ENCODE measurements at places on chromosomes 7 and 10. TPM values are rescaled to one million over a fixed set of nuclear protein-coding genes. Genes with fewer than 3 reads are reported as not detected.

GRCh38 chr7:80403686-80404241 is 108.1 kb downstream of the GNAT3 start:
- DNase-seq, result no peak
- no peak overlapping the region for H3K4me3 ChIP-seq
- H3K4me1 ChIP-seq, result no peaks in the 10 kb centered on the region
- H3K27me3 ChIP-seq, result no peaks in the 10 kb centered on the region

GRCh38 chr7:27103489-27104226 is 1.2 kb upstream of the HOXA2 start:
- no peaks in the 10 kb centered on the region for H3K36me3 ChIP-seq
- no peaks in the 10 kb centered on the region for H3K27me3 ChIP-seq
- H3K27ac ChIP-seq, result no peak overlapping the region
- no peak overlapping the region for H3K4me3 ChIP-seq
- H3K4me1 ChIP-seq, result peaks cover 24% of the 10 kb centered on the region

DNA sequence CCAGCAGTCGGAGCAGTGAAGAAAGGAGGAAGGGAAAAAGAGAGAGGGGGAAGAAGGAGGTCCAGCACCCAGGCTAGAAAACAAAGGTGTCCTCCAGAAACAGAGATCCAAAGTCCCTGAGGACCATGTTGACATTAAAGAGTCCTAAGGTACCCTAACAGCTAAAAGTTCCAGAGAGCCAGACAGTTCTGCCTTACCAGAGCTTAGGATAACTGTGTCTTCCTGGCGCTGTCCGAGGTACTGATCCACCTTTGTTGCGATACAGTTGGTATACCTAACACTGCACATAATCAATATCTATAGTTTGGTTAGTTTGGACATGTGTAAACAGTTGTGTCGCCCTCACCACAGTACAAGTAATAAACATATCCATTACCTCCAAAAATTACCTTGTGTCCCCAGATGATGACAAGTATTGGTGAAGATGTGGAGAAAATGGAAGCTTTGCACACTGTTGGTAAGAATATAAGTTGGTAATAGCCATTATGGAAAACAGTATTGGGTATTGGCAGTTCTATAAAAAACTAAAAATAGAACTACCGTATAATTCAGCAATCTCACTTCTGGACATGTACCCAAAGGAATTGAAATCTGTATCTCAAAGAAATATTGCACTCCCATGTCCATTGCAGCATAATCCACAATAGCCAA is 59.8 kb downstream of the GRID1 start:
- H3K4me1 ChIP-seq, result no peaks in the 10 kb centered on the region
- H3K36me3 ChIP-seq, result no peaks in the 10 kb centered on the region
- DNase-seq, result no peak
- H3K27ac ChIP-seq, result no peak overlapping the region
- no peaks in the 10 kb centered on the region for H3K27me3 ChIP-seq

DNA sequence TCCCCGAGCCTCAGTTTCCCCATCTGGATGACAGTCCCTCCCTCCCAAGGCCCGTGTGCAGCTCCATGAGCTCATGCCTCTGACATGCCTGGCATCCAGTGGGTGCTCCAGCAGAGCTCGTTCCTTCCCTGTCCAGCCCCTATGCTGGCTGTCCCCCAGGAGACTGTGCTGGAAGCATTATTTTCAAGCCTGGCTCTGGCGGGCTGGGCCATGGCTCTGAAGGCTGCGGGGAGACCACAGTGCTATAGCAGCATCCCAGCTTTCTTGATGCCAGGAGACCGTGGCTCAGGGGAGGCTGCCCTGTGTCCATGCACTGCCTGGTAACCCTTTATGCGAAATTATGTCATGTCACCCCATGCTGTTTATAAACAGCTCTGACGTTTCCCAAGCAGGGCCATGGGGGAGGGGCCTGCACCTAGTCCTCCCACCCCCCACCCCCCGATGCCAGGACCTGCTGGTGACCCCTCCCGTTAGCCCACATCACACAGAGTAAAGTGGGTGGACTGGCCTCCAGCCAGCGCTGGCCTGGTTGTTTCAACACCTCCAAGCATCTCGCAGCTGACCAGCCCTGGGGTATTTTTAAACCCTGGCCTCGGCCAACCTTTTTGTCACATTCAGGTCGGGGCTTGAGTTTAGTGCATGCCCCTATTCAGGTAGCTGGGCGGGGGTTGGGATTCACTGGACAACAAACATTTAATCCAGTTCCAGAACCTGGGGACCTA is 105.9 kb upstream of the ZNF716 start:
- H3K36me3 ChIP-seq, result no peaks in the 10 kb centered on the region
- H3K27me3 ChIP-seq, result no peaks in the 10 kb centered on the region
- no peak overlapping the region for H3K4me3 ChIP-seq
- DNase-seq, result peak; percentile 84
- H3K27ac ChIP-seq, result peak overlapping the region; percentile 78
- peaks cover 5% of the 10 kb centered on the region for H3K4me1 ChIP-seq

Gene RET
- total RNA-seq, result 2.1 TPM

Gene ELFN1
- total RNA-seq, result 2.6 TPM

DNA sequence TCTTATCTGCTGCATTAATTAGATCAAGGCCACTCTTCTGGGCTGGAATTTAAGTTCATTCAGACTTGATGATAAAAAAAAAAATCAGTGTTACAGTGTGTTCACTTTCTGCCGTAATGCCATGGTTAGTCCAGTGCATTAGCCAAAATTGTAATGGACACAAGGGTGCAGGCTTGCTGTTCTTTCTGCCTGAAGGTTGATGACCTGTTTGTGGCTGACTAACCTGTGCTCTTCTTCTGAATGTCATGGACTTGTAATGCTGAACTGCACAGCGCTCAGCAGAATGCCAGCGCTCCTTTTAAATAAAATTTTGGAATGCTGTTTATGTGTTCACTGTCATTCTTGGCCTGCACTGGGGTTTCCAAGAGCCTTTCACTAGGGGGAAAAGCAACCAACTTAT is 323.2 kb downstream of the ZNF248 start:
- H3K27me3 ChIP-seq, result no peaks in the 10 kb centered on the region
- H3K36me3 ChIP-seq, result no peaks in the 10 kb centered on the region
- no peak overlapping the region for H3K27ac ChIP-seq
- no peak overlapping the region for H3K4me3 ChIP-seq

Gene SPDYE8
- total RNA-seq, result not detected

Gene FAM25C
- not detected for total RNA-seq

GRCh38 chr7:14092331-14092730 is 102.9 kb upstream of the ETV1 start:
- H3K27ac ChIP-seq, result no peak overlapping the region
- no peak overlapping the region for H3K4me3 ChIP-seq
- no peaks in the 10 kb centered on the region for H3K27me3 ChIP-seq

Gene ENTPD1
- 15.5 TPM for total RNA-seq

GRCh38 chr7:76257973-76258372 is 44.5 kb upstream of the HSPB1 start:
- no peaks in the 10 kb centered on the region for H3K4me1 ChIP-seq
- no peak for DNase-seq
- H3K4me3 ChIP-seq, result no peak overlapping the region
- H3K36me3 ChIP-seq, result no peaks in the 10 kb centered on the region

GRCh38 chr7:29435167-29435566 is 128.5 kb upstream of the PRR15 start:
- H3K36me3 ChIP-seq, result no peaks in the 10 kb centered on the region
- no peaks in the 10 kb centered on the region for H3K27me3 ChIP-seq
- DNase-seq, result no peak
- no peaks in the 10 kb centered on the region for H3K4me1 ChIP-seq
- no peak overlapping the region for H3K4me3 ChIP-seq
- no peak overlapping the region for H3K27ac ChIP-seq

DNA sequence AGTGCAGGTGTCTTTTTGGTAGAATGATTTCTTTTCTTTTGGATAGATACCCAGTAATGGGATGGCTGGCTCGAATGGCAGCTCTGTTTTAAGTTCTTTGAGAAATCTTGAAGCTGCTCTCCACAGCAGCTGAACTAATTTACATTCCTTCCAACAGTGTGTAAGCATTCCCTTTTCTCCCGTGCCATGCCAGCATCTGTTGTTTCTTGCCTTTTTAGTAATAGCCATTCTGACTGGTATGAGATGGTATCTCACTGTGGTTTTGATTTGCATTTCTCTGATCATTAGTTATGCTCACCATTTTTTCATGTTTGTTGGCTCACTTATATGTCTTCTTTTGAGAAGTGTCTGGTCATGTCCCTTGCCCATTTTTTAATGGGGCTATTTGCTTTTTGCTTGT is 486.3 kb downstream of the GALNT17 start:
- H3K4me1 ChIP-seq, result no peaks in the 10 kb centered on the region
- no peaks in the 10 kb centered on the region for H3K36me3 ChIP-seq
- no peaks in the 10 kb centered on the region for H3K27me3 ChIP-seq

GRCh38 chr10:118585234-118585633 is 10.2 kb downstream of the PRLHR start:
- no peak overlapping the region for H3K27ac ChIP-seq
- H3K4me3 ChIP-seq, result no peak overlapping the region
- peaks cover 6% of the 10 kb centered on the region for H3K27me3 ChIP-seq

GRCh38 chr10:13221572-13221971 is 12.6 kb downstream of the UCMA start:
- H3K4me3 ChIP-seq, result no peak overlapping the region
- no peak for DNase-seq
- no peaks in the 10 kb centered on the region for H3K36me3 ChIP-seq
- H3K27me3 ChIP-seq, result no peaks in the 10 kb centered on the region
- H3K27ac ChIP-seq, result no peak overlapping the region

GRCh38 chr10:91378061-91378460 is 32.1 kb upstream of the HECTD2 start:
- no peak overlapping the region for H3K27ac ChIP-seq
- H3K27me3 ChIP-seq, result no peaks in the 10 kb centered on the region
- DNase-seq, result no peak

GRCh38 chr7:104524853-104525252 is 196.4 kb downstream of the LHFPL3 start:
- no peaks in the 10 kb centered on the region for H3K27me3 ChIP-seq
- H3K27ac ChIP-seq, result no peak overlapping the region
- no peaks in the 10 kb centered on the region for H3K36me3 ChIP-seq
- no peak for DNase-seq
- no peaks in the 10 kb centered on the region for H3K4me1 ChIP-seq
- no peak overlapping the region for H3K4me3 ChIP-seq

DNA sequence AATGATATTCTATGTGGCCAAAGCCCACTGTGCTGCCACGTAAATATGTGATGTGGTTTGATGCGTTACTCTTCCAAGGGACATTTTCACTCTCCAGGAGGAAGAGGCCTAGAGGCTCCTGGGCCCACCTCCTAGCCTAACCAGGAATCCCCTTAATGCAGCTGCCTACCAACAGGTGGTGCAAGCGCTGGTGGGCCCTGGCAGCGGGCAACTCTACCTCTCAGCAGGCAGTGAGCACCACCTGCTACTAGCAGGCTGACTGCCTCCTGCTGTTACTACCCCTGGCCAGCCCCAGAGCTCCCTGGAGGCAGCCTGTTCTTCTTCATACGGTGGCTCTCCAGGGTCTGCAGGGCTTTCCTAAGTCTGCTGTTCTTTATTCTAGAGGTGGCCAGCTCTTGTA is 62.8 kb downstream of the CDH23 start:
- H3K27ac ChIP-seq, result no peak overlapping the region
- H3K4me1 ChIP-seq, result no peaks in the 10 kb centered on the region
- DNase-seq, result no peak
- no peaks in the 10 kb centered on the region for H3K27me3 ChIP-seq
- H3K4me3 ChIP-seq, result no peak overlapping the region

Gene CYTH3
- total RNA-seq, result 27.0 TPM

Gene TMEM229A
- total RNA-seq, result 1.5 TPM

Gene PAPSS2
- 182 TPM for total RNA-seq

Gene EMX2
- not detected for total RNA-seq

Gene FANK1
- 2.3 TPM for total RNA-seq

- peak; percentile 8 for DNase-seq
- H3K36me3 ChIP-seq, result no peaks in the 10 kb centered on the region
- no peak overlapping the region for H3K27ac ChIP-seq
- no peak overlapping the region for H3K4me3 ChIP-seq
Observed at GRCh38 chr7:121832347-121832746, 40.6 kb upstream of the PTPRZ1 start.

DNA sequence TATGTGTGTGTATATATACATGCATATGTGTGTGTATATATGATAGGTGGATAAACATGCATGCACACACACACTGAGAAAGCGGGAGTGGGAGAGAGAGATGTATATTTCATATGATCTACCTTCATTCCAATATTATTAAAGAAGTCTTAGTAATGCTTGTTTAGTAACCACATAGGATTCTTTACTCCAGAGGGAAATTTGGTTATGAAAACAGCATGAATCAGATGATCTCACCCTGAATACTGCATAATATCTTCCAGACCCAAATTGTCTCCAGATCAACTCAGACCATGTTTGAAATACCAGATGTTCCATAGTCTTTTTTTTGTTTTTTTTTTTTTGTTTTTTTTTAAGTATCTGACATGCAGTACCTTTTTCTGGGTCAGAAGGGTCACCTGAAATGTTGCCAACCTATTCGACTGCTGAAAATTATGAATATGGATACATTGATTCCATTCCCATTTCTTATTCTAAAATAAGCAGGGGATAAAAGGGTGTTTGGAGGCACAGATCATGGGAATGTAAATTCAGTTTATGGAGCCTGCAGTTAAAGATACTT is 17.4 kb downstream of the TES start:
- H3K27me3 ChIP-seq, result no peaks in the 10 kb centered on the region
- peaks cover 23% of the 10 kb centered on the region for H3K4me1 ChIP-seq
- no peak for DNase-seq
